ENCODE measurements at places on chromosomes 2 and 18. TPM values are rescaled to one million over a fixed set of nuclear protein-coding genes. Genes with fewer than 3 reads are reported as not detected.

GRCh38 chr2:172293952-172294351 is 133.4 kb upstream of the ITGA6 start:
- DNase-seq, result peak; percentile 74

DNA sequence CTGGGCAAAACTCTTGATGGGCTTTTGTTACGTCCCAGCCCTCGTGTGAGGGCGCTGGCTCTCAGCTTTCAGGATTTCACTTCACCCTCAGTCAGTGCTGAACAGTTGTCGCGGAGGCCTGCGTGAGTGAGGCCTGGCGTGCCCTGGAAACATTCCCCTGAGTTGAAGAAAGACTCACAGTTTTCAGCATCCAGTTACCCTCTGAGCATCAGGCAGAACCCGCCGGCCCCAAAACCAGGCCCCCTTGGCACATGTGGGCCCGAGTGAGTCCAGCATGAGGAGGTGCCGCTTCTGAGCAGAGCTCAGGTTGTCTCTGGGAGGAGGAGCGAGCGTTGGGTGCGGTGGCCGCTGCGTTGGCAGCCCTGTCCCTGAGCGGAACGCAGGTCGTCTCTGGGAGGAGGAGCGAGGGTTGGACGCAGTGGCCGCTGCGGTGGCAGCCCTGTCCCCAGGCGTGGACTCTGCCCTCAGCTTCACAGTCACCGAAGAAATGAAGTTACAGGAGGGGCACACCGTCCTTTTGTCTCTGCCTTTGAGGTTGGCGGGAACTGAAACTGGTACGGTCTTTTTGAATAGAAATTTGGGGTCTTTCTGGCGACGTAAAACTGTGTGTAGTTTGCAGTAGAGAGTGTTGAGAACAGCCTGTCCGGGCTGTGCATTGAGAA is at the start of gene NEU4:
Gene NEU4, plus strand, starts transcription at position 473 of the 662 bp plus-strand sequence. CDS start 5,292 bp downstream, outside the sequence.
- no peak for DNase-seq

DNA sequence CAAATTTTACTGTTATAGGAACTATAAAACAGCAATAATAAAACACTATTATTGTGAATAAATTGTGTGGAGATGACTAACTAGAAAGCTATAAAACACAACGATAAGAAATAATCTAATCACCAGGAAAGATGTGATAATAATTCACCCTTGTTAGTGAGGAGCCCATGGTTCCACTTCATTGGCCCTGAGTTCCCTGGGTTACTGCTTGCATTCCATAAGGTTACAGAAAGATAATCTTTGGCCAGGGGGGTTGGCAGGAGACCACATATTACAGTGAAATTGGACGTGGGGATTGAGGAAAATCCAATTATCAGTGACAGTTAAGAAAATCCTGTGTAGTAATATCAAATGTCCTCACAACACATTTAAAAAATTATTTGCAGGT is 2.5 kb upstream of the CPO start:
- no peak for DNase-seq

DNA sequence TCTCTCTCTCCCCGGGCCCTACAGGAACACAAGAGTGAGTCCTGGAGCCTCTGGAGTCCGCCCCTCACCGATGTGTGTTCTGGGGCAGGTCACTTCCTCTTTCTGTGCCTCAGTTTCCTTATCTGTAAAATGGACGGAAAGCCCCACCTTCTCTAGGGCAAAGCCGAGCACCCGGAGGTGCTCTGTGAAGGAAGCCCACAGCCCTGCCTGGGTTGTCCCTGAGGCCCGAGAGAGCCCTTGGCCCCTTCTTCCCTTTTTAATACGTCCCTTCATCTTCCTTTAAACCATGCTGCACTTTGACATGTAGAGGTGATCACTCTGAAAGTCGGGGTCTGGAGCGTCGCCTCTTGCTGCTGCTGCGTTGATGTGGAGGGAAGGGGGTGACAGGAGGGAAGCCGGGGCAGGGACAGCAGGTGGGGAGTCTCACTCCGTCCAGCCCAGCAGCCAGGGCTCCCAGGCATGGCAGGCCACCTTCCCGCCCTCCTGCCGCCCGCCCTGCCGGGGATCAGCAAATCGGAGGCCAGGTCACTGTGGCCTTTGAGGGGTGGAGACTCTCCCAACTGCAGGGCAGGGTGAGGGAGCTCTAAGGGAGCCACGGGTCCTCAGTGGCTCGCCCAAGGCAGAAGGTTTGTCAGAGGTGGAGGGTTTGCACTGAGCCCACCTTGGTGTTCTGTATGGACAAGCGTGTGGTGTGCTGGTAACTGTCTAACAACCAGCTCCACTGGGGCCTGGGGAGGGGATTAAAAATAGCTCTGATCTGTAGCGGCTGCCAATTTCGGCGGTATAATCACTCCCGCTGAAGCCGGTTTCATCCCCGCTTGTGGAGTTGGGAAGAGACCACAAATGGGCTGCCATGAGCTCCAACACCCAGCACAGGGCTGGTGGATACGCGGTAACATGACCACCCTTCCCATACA is 135.9 kb upstream of the ID2 start:
- DNase-seq, result no peak

- DNase-seq, result peak; percentile 66
Measured at GRCh38 chr2:74834792-74835755, 1.1 kb downstream of the HK2 start.

The ACTG2 gene
- 59.6 TPM for total RNA-seq

The CD207 gene
- total RNA-seq, result not detected

The ADAM23 gene
- 9.5 TPM for total RNA-seq

The ARL5A gene
- total RNA-seq, result 59.6 TPM
